ENCODE measurements at places on chromosomes 3 and 15.

DNA sequence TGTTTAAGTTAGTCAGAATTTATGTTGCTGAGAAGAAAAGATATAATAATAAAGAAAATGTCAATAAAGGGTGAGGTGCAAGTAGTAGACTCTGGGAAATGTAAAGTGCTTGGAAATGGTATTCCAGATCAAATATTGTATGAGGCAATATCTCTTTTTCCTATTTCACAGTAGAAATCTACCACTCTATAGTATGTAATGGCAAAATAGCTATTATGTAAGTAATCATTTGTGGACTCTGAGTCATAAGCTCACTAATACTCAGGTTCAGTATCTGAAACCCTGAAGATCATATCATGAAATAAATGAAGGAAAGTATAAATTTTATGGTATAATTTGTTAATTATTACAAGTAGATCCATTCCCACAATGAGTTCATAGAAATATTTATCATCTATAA lies 322.1 kb downstream of the PYDC2 start:
- DNase-seq: no peak

DNA sequence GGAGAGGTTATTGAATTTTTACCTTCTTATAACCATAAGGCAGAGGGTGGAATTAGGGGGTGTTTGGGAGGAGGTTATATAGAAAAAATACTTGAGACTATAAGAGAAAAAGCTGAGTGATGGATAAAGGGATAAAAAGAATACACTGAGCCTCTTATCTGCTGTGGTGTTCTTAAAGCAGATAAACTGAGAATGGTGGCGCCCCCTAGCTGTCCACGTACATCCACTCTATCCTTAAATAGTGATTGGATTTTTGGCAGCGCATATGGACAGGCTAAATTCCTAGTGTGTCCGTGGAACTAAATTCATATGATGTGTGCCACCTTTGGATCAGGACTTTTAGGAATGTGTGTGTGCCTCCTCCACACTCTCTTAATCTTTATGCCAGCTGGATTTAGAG lies 121.1 kb downstream of the OXSM start:
- DNase-seq: no peak

DNA sequence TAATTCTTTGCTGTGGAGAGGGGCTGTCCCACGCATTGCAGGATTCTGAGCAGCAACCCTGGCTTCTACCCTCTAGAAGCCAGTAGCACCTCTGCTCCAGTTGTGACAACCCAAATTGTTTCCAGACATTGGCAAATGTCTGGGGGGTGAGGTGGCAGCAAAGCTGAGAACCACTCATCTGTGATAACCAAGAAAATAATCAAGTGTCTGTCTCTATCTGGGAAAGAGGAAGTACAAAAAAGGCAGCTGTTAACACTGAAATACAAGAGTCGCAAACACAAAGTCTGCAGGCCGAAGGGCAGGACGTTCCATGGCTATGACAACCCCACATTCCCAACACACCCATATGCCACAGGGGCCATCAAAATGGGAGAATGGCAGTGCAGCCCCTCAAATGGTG lies 42.2 kb upstream of the GNB5 start:
- DNase-seq: no peak

GRCh38 chr3:158696618-158697017 lies 24.2 kb upstream of the LXN start:
- no peak for DNase-seq

DNA sequence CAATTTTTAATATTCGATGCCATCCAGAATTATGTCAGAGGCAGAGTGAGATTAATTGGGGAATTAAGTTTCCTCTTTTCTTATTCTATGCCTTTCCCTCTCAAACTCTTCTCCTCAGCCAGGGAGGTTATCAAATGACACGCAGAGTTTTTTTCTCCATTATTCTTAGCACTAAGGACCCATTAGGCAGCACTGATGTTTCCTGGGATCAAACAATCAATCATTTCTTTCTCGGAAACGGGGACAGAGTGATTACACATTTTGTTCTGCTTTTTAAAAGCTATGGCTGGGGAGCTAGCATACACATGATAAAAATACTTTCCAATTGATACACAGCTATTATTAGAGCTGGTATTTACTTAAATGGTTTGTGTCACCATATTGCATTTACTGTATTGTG lies 35.3 kb upstream of the PSMD6 start:
- no peak for DNase-seq

GRCh38 chr3:104546301-104546700 lies 820.4 kb upstream of the ALCAM start:
- no peak for DNase-seq

DNA sequence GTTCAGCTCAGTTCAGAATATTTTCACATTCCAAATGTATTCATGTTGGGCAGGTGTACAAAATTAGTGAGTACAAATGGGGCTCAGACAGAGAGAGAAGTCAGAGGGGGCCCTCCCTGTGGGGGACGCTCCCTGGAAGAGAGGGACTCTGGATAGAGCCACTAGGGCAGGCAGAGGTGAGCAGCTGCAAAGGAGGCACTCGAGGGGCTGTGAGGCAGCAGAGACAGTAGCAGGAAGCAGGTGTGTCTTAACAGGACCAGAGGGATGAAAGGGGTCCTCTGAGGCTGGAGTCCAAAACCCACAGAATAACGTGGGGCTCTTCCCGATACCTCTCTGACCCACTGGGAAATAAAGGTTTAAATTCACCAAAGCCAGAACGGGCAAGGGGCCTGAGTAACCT lies 127.1 kb downstream of the MEGF11 start:
- DNase-seq: no peak

GRCh38 chr3:14774431-14774830 lies 44.3 kb upstream of the FGD5 start:
- DNase-seq: no peak

- DNase-seq: no peak
Measured at GRCh38 chr3:121757087-121757811, 7.7 kb upstream of the GOLGB1 start.

DNA sequence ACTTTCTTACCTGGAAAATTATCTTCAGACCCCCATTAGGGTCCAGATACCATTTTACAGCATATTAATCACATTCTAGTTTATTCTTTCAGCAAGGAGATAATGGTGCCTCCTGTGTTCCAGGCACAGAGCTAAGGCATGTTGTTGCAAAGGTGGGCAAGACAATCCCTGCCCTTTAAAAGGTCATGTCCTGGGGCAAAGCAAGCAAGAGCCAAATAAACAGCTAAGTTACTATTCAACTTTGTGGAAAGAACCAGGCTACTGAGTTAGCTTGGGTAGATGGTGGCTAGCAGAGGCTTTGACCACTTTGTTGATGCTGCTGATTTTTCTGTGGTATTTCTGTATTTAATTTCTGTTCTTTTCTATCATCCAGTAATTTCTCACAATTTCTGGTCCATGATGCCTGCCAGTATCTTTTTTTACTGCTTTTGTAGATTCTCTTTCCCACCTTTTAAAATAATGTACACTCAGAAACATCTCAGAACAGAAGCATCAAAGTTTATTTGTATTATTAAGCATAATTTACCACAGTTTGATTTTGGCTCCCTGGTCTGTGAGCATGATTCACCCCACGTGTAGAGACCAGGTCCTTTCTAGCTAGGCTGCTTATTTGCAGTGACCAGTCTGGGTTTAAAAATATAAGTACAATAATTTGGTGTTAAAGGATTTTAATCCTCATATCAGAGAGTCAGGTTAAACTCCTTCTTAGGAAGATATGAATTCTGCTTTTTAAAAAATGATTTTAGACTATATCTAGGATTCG lies 71.5 kb downstream of the LRRC28 start:
- DNase-seq: no peak

DNA sequence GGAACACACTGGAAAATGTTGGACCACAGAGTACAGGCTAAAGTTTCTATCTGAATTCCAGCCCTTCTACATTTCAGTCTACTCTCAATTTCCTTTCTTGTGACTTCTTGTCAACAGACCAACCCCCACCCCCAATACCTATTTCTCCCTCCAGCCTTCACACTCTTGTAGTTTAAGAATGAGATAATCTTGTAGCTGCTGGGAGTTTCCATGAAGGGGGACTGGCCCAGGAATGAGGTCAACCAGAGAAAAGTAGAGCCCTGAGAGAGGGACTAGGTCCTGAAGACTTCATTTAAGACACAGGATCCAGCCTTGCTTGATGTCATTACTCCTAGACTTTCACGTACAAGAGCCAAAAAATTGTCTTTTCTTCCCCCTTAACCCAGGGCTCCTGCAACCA lies 29.5 kb upstream of the FAM107A start:
- DNase-seq: no peak

- no peak for DNase-seq
Measured at GRCh38 chr15:25776071-25776746, 86.9 kb downstream of the ATP10A start.

DNA sequence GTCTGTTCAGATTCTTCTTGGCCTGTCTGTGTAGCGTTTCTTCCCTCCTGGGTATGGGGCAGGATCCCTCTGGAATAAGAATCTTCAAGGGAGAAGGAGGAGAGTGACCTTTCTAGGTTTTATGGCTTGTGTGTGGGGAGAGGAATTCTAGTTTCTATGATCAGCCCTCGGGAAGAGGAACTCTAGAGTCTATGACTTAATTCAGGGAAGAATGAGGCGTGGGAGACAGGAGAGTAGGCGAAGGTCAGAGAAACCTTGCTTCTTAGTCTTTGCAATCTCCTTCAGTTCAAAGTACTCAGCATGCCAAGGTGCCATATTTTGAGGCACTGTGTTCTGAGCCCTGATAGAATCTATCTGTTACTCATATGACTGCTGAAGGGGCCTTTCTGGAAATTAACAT lies 99.2 kb upstream of the C3orf80 start:
- no peak for DNase-seq

- DNase-seq: no peak
Measured at GRCh38 chr3:196186651-196187573, 24.3 kb downstream of the ZDHHC19 start.

DNA sequence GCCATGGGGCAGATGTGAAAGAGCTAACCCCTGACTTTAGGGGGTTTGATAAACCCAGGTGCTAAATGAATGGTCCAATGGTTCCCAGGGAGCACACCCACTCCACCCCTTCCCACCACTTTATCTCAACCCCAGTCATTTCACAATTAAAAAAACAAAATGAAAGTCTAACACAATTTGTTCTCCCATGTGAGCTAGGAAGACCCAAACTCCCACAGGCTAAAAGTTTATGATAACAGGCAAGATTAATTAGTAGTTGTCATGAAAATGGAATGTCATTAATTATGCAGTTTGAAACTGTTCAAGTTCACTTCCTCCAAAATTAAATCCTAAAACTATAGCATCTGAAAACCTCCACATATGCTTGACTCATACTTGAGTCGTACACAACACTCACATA lies 63.3 kb upstream of the TPM1 start:
- DNase-seq: no peak

DNA sequence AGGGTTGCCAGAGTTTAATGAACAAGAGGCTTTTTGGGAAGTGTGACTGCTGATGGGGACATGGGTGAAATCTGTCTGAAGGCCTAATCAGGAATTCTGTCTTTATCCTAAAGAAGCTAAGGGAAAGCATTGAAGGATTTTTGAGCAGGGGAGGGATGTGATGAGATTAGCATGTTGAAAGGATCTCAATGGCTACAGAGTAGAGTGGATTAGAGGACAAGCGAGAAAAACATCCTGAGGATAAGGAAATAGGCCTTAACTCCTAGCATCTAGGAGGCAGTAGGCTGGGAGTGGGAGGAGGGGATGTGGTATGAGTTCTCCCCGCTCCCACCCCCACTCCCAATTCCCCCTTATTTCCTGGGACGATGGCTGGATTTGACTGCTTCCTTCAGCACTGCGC lies 35.1 kb upstream of the SNTN start:
- no peak for DNase-seq

- DNase-seq: no peak
Measured at GRCh38 chr15:85044894-85045293, 63.2 kb downstream of the PDE8A start.

- DNase-seq: no peak
Measured at GRCh38 chr3:48413086-48413485, 16.8 kb downstream of the PLXNB1 start.

DNA sequence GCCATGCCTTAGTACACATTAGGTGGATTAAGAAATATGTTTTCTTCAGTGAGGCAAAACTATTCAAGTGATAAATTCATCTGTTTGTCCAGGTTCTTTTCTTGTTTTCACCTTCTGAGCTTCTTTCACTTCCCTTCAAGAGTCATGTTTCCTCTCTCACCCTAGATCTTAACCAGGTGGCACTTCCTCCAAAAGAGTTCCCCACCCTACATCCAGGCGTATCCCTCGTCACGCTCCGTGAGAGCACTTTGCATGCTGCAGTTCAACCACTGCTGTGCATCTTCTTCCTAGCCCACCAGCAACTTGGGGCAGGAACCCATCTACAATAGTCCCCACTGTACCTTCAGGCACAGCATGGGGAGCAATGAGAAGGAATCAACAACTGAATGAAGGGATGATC lies 28.9 kb downstream of the OSBPL10 start:
- no peak for DNase-seq

- no peak for DNase-seq
Measured at GRCh38 chr15:80055933-80056332, 3.5 kb upstream of the ZFAND6 start.

GRCh38 chr15:50906954-50907600 lies 1.4 kb upstream of the AP4E1 start:
- DNase-seq: peak; percentile 16

DNA sequence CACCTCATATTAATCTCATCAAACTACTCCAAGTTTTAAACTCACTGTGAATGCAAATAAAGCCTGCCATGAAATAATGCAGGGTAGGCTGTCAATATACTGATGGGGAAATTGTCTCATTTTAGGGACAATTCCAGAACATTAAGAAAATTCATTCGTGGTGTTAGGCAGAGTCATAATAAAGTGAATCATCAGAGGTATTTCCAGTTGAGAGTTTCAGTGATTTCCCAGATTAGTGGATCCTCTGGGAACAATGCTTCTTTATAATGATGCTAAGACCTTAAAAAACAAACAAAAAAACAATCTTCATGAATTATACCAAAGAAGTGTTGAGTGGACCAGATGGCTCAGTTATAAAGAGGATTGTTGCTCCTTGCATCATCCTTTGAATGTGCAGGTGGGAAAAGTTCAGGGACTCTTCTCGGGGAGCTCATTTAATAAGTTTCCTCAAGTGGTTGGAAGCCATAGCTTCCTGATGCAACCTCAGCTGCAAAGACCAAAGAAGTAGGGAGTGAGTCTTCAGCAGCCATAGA lies 360.9 kb upstream of the TRIM42 start:
- no peak for DNase-seq

DNA sequence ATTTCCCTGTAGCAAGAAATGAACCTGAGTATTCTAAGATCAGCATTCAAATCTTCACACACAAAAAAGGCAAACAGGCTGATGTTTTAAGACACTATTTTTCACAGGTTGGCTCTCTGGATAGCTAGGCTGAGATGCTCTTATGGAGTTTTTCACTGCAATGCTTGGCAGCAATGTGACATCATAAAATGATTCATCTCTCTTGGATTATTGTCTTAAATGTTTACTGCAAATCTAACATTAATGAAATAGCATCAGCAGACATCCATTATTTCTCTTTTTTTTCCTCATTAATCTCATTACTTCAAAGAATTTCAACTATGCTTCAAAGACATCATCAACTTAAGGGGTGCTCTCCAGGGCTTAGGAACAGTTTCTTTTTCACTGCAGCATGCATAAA lies 23.6 kb upstream of the SSUH2 start:
- DNase-seq: no peak

All from RKO (cell line).